DMS53 (cell line): ENCODE measurements at places on chromosomes 5 and 9.

DNA sequence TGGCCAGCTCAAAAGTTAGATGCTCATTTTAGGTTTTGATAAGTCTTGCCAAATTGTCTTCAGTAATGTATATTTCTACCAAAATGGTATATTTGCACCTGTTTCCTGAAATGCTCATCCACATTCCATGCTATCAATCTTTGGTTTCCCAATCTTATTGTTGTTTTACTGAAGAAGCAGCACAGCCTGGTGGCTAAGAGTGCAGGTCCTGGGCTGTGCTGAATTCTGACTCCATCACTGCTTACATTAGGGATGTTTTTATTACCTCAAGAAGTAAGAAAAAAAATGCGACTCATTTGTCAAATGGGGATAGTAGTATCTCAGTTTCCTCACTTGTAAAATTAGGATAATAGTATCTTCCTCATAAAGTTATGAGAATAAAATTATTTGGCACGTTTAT, 13.6 kb upstream of the S100Z start:
- DNase-seq, result no peak

- no peak for DNase-seq
Observed at GRCh38 chr9:84789463-84789830, 119.9 kb downstream of the NTRK2 start.

- no peak for DNase-seq
Observed at GRCh38 chr5:37844009-37844408, 4.2 kb upstream of the GDNF start.

DNA sequence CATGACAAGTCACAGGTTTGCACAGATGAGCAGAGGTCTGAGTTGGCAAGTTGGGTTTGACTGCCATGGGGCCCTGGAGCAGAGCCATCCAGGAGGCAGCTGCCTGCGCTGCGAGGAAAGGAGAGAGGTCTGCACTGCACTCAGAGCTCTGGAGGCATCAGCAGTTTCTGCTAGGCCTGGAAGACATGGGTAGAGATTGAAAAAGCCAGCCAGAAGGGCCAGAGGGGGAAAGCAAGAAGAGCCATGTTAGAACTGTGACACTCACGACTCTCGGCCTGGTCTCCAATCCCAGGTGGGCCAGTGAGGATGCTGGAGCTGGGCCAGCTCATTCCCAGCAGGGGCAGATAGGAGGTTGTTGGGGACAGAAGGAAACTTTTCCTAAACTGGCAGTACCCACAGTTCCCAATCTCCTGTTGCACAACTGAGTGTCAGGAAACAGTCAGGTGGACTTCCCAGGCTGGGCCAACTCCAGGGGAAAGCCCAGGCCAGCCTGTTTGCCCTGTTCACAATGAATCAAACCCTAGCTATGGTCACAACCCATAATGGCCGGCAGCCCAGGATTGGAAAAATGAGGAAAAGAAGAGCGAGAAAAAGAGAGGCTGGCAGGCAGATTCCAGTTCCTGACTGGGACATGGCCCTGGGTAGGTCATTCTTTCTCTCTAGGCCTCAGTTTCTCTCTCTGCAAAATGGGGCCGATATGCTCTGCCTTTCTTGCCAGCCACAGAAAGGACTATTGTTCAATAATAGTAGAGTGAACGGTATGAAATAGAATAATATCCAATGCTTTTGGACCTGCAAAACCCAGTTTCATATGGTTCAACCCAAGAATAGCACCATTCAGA, 7.8 kb upstream of the ORM1 start:
- DNase-seq, result no peak

GRCh38 chr5:149383399-149383798, 4.3 kb upstream of the IL17B start:
- no peak for DNase-seq

- DNase-seq, result peak; percentile 47
Observed at GRCh38 chr5:143349177-143349576, 54.3 kb downstream of the NR3C1 start.

GRCh38 chr5:73915345-73915744, 289.3 kb downstream of the ARHGEF28 start:
- no peak for DNase-seq

DNA sequence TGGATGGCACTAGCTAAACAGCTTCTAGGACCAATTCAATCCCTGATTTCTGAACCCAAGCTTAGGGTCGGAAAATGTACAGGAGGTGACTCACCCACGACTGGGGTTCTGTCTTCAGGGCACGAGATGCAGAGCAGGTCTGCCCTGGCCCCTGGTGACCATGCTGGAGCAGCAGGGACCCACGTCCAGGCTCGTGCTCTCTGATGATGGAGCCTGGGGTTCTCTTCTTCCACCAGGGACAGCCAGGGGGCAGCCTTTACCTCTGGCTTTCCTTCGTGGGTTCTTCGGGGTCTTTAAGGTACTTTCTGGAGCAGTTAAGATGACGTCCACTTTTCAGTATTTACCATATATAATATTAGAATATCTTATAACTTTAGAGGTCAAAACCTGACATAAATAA, 2.1 kb downstream of the CFAP77 start:
- peak; percentile 40 for DNase-seq

DNA sequence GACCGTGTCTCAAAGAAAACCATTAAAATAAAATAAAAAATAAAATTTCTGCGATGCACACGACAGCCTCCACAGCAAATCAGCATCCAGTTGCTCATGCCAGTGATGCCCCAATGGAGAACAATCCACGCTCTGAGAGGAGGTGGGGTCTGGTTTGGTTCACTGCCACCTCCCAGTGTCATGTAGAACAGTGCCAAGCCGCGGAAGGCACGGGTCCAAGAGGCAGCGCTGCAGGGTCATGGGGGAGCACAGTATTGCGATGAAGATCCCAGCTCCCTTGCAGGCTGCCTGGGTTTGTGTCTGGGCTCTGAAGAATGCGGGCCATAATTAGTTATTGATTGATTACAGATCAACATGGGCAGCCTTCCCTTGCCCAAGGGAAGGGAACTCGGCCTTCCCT, 6.1 kb upstream of the CACFD1 start:
- DNase-seq, result no peak

- DNase-seq, result peak; percentile 63
Observed at GRCh38 chr5:13218518-13218917, 726.0 kb downstream of the DNAH5 start.

DNA sequence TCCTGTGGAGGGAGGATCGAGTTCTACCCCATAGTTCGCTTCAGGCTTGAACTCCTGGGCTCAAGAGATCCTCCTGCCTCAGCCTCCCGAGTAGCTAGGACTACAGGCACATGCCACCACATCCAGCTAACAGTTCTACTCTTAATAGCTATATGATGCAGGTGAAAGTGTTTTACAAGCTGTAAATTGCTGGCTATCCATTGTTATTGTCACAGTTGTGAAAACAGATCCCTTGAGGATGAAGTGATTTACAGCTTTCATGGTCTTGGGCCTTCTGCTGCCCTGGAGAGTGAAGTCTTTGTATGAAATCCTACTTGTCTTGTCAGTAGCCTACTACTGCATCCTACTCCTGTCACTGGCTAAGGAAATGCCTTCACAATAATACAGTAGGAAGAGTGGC, 48.0 kb downstream of the GRAMD2B start:
- DNase-seq, result no peak

- DNase-seq, result no peak
Observed at GRCh38 chr5:100546001-100546400, 10.8 kb downstream of the FAM174A start.

GRCh38 chr5:62231576-62231975, 74.4 kb upstream of the KIF2A start:
- no peak for DNase-seq

- DNase-seq, result peak; percentile 71
Observed at GRCh38 chr9:89941875-89942274, 337.1 kb downstream of the GADD45G start.

DNA sequence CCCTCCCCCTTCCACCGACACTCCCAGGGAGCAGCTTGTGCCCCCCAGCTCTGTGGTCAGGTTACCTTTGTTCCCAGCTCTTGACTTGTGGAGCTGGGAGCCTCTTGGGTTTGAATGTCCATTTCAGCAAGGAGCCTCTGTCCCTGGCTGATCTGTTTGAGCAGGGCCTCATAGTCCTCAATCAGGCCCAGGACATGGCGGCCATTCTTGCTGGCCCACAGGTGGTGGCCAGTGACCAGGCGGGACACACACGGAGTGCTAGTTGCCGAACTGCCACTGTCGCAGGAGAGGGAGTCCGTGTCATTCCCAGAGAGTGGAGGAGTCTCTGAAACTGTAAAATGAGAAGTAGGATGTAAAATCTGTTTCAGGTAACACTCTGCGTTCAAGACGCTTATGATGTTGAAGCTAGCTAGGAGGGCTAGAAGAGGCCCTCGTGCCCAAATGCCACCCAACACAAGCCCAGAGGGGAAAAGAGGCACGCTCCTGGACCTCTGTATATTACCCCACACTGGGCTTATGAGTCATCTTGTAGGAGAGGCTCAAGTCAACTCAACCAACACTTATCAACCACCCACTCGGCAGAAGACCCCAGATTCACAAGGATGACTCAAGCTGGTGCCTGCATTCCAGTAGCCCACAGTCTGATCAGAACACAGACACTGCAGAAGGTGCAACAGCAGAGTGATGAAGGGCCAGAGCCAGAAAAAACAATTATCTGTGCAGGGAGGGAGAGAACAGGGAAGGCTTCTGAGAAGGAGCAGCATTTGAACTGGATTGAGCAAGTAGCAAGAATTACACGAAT, 177.0 kb downstream of the CDK5RAP2 start:
- DNase-seq, result peak; percentile 38

- no peak for DNase-seq
Observed at GRCh38 chr5:137611011-137611580, 112.0 kb upstream of the SPOCK1 start.

DNA sequence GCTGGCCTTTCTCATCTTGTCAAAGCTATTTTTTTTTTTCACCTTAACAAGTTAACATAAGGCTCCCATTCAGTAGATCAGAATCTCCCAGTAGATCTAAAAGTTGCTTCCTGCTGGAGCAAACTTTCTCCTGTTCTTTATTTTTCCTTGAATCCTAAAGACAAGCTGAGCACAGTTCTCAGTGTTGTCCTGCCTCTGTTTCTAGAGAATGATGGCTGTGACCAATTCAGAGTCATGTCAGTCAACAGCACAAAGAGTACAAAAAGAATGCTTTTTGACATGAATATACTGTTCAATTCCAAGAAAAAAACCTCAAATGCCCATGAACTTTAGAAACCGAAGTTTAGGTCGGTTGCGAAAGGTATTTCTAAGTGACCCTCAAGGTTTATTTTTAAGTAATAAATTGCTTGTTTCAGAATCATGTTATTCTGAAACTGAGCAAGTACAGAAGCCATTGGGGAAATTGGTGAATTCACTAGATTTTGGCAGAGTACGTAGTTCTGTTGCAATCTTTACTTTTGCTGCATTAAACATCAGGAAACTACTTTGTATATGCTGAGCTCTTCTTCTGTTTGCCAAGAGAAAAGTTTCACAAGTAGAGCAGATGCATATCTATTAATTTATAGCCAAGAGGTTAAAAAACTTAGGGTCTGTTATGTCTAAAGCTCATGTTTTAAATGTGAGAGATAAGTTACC, 161.7 kb upstream of the RPS23 start:
- no peak for DNase-seq

- peak; percentile 72 for DNase-seq
Observed at GRCh38 chr5:172972552-172972951, 11.0 kb upstream of the ATP6V0E1 start.

GRCh38 chr5:77280036-77280435, 69.6 kb downstream of the PDE8B start:
- peak; percentile 20 for DNase-seq

DNA sequence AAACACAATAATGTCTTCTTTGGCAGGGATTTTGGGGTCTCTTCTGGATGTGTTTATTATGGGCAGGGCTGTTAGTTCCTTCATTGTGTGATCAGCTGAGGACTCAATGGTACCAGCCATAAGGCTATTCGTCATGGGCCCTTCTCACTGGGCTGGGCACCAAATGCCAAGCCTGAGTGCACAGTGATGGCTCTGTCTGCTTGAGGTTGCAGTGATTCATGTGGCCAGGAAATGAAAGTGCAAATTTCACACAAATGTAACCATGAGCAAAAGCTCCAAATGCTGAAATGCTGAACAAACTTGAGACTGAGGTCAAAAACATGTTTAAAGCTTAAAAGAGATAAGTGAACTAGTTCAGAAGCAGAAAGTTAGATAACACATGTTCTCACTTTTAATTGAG, 191.0 kb downstream of the TARS1 start:
- DNase-seq, result no peak

DNA sequence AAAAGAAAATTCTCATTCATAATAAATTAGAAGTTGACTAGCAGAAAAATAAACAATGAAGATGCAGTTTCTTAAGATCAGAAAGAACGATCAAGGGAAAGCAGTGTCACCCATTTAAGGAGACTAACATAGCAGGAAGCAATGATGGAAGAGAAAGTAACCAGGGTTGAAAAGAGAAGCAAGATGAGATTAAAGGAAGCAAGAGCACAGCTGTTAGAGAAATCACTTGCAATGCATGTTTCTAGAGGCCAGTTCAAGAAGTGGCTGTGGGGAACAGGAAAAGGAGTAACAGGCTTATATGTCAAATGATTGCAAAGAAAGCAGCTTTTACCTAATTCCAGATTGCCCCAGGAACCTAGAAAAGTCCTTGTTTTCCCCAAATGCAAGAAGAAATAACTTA, 46.8 kb upstream of the SLC1A1 start:
- DNase-seq, result no peak

- DNase-seq, result peak; percentile 80
Observed at GRCh38 chr5:156414391-156414790, 87.4 kb downstream of the SGCD start.

- no peak for DNase-seq
Observed at GRCh38 chr9:99725852-99726251, 95.8 kb upstream of the NR4A3 start.

DNA sequence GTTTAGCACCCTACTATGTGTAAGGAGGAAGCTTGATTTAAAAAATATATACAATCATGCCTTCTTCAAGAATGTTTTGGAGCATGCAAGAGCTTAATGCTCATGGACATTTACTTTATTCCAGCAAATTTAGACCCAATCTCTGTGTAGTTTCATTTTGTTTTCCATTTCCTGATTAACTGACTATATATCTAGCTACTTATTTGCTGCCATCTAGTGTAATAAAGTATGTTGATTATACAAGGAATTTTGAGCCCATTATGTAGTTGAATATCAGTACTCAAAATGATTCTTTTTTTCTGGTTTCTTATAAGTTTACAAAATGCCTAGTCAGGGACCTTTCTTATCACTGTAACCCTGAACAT, 100.0 kb upstream of the CCDC152 start:
- peak; percentile 33 for DNase-seq
